IMR-90 (cell line): ENCODE measurements at places on chromosomes 4 and X. TPM values are rescaled to one million over a fixed set of nuclear protein-coding genes. Genes with fewer than 3 reads are reported as not detected.

Gene PKD2
- total RNA-seq, result 51.3 and 96.7 TPM in 2 replicates

DNA sequence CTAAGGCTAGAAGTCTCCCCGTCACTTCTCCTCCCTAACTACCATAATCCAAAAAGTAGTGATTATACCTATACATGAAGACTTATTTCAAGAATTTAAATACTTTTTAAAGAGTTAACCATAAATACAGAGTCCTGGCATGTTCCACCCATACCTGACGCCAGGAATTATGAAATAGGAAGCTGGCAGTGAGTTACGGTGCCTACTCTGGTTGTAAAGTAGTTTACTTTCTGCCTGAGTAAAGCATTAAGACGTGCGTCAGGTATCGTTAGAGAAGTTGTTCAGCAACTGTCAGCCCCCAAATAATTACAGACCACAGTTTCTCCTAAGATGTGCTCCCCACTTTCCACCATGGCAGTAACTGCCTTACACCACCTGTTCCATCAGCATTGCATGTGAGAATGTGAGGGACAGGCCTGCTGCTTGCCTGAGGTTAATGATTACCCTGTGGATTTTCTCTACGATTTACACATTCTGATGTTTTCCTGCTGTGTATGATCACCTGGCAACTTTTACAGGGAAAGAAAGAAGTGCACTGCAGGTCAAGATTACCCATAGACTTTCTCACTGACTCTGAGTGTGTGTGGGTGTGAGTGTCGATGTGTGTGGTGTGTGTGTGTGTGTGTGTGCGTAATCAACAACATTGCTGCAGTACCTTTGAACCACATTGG, 92.3 kb upstream of the SLC7A11 start:
- no peak for DNase-seq
- H3K4me1 ChIP-seq, result no peaks in the 10 kb centered on the region
- H3K27ac ChIP-seq, result no peak overlapping the region
- H3K27me3 ChIP-seq, result no peaks in the 10 kb centered on the region

DNA sequence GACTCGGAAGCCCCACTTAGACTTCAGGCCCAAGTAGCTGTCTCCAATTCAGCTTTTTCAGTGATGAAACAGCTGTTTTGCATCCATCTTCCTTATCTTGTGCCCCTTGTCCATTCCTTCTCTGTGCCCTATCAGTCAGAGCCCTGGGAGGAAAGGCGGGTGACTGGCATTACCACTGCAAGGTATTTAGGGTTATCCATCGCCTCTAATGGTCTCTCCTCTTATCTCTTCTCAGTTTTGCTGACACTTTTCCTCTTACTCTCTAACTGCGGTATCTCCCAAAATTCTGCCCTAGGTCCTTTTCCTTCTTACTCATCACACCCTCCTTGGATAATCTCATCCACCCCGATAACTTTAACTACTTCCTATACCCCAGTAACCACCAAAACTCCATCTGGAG, 13.7 kb downstream of the GAB3 start:
- peaks cover 13% of the 10 kb centered on the region for H3K4me1 ChIP-seq
- no peaks in the 10 kb centered on the region for H3K36me3 ChIP-seq
- no peak for DNase-seq
- H3K27me3 ChIP-seq, result no peaks in the 10 kb centered on the region

GRCh38 chrX:112839856-112840255, 775 bp downstream of the AMOT start:
- no peak overlapping the region for H3K27ac ChIP-seq
- peaks cover 3% of the 10 kb centered on the region for H3K4me1 ChIP-seq
- H3K27me3 ChIP-seq, result no peaks in the 10 kb centered on the region; the same call in 1 of the 2 replicates

DNA sequence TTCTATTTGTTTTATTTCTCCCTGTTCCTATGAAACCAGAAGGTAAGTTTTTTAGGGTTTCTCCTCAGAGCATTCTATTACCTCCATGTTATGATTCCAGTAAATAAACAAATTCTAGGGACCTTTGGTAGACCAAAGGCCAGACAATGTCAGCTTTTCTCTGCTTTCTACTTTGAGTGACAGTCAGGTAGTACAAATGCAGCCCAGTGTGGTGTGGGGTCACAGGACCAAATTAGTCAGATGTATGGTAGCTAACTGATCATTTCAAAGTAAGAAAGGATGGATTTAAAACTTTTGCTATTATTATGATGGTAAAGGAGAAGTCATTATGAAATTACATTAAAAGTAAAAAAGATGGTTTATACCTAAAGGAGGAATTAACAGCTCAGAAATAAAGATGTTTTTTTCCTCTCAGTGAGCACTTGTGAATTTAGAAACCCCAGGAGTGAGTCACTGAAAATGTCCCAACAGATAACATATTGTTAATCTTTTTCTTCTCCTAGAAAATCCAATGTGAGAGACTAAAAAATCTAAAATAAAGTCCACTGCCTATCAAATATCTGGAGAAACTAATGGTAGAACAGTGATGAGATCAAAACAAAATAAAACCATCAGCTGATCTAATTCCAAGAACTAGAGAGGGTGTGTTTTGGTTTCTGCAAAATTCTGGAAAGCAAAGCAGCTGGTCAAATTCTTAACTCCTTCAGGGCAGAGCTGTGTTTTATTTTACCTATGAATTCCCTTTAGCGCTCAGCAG, 16.6 kb upstream of the KLHL2 start:
- H3K27ac ChIP-seq, result no peak overlapping the region
- H3K27me3 ChIP-seq, result peaks cover 6% of the 10 kb centered on the region
- no peaks in the 10 kb centered on the region for H3K4me1 ChIP-seq
- no peak for DNase-seq
- H3K36me3 ChIP-seq, result no peaks in the 10 kb centered on the region
- H3K4me3 ChIP-seq, result no peak overlapping the region

GRCh38 chrX:78042601-78043000, 61.4 kb upstream of the PGK1 start:
- no peak overlapping the region for H3K27ac ChIP-seq
- no peak for DNase-seq
- no peaks in the 10 kb centered on the region for H3K4me1 ChIP-seq
- peaks cover 3% of the 10 kb centered on the region; the same call in 1 of the 2 replicates for H3K36me3 ChIP-seq
- H3K27me3 ChIP-seq, result no peaks in the 10 kb centered on the region

- H3K36me3 ChIP-seq, result no peaks in the 10 kb centered on the region
- H3K4me1 ChIP-seq, result no peaks in the 10 kb centered on the region
- DNase-seq, result no peak
- no peaks in the 10 kb centered on the region for H3K27me3 ChIP-seq
These were observed 93.1 kb upstream of the TEX13D start for GRCh38 chrX:124239324-124239723.
